ENCODE measurements at places on chromosomes 1 and 21.

- no peak for DNase-seq
Observed at GRCh38 chr1:169367096-169367685, 406 bp downstream of the NME7 start.

DNA sequence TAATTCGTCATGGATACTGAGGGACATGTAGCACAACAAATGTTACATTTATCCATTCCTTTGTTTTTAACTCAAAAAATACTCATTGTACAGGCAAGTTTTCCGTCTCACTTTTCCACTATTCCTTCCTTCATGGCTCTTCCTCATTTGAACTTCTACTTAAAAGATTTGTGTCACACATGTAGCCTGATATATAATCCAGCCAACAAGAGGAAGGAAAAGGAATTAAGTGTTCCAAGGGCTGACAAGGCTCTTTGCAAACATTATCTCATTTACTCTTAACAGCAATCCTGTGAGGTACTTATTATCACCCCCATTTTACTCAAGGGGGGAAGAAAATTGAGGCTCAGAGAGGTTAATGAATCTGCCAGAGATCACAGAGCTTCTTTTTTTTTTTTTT lies 22.9 kb downstream of the CD244 start:
- no peak for DNase-seq

GRCh38 chr1:65581119-65581518 lies 160.7 kb downstream of the LEPR start:
- DNase-seq: no peak

DNA sequence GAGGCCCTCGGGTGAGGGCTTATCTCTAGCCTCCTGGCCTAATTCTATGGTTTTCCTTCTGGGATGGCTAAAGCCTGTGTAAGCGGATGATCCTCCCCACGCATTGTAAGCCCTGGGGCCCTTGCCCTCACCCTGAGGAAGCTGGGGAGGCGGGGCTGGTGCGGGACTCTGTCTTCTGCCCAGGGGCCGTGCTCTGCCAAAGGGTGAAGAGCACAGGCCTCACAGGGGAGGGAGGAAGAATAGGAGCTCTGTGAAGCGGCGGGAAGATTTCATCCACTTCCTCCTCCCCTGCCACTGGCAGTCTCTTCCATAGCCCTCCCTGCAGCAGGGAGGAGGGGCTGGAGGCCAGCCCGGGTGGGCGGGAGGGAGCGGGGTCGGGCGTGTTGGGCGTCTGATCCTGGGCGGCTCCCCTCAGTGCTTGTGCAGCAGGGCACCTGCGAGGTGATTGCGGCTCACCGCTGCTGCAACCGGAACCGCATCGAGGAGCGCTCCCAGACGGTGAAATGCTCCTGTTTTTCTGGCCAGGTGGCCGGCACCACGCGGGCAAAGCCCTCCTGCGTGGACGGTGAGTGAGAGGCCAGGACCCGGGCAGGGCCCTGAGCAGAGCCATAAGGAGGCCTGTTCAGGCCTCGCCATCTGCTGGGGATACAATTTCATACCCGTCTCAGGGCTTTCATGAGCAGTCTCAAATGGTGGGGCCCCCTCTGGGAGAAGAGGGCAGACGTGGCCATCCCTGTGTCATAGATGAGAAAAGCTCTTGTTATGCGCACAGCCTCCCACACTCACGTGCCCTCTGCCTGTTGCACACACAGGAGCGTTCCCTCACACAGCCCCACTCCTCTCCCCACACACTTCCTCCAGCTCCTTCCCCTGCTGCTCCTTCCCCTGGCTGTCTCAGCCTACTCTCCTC lies 7.7 kb upstream of the PPM1J start:
- no peak for DNase-seq

DNA sequence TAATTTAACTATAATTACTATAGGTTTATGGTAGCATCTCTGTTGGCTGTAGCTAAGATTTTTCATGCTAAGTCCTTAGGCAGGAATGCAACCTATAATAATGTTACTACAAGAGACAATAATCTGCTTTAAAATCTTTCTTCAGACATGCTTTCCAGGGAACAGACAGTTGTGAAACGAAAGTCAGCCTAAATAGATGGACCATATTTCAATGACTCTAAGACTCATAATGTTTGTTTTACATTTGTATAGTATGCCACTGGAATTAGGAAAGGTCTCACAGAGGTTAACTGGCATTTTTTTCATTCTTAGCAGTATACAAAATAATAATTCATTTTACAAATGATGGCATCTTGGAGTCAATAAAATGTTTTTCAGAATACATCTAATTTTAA lies 8.1 kb downstream of the RERE start:
- no peak for DNase-seq

- DNase-seq: no peak
Observed at GRCh38 chr1:154957091-154957657, 1.3 kb upstream of the PBXIP1 start.

DNA sequence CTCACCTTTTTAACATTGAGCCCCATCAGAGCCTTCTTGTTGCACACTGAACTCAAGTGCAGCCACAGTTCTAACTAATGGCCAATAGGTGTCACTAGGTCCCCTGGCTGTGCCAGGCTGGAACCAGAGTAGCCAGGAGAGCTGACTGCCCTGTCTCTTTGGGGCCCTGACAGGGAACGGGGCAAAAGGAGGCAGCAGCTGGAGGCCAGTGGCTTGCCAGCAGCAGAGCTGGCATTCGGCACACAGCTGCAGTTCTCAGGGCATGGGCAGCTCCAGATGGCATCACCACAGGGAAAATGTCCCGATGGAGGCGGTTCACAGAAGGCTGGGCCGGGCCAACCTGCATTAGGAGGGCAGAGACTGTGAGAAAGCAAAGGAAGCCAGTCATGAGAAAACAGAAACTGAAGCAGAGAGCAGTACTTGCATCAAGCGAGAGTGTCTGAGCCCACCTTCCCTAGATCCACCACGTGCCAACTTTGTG lies 188.6 kb downstream of the FCRL5 start:
- no peak for DNase-seq

- no peak for DNase-seq
Observed at GRCh38 chr1:53073868-53074311, 11.9 kb downstream of the PODN start.

DNA sequence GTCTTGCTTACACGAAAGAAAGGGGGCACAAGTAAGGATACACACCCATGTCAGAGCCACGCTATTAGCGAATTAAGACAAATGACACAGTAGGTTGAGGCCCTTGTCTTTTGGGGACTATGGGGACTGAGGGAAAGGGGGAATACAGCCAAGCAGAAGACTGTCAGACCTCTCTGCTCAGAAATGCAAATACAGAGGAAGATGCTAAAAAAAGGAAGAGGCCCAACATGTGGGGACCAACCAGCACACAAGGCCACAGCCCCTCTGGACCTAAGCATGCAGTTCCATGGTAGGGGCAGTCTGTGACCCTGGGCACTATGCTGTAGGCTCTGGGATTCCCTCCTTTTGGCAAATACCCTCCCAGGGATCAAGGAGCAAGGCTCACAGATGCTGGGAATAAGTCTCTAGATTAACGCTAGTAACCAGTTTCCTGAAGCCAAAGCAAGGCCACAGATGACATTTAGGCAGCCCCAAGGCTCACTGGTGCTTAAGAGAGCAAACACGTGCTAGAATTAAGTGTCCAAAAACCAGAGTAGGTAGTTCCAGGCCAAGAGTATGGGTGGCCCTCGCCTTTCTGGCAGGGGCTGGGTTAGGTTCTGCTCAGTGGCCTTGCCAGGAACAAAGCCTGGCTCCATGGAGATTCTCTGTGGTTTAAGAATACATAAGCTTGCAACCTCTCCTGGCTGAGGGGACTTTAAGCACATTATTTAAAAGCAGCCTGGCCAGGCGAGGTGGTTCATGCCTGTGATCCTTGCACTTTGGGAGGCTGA lies 38.2 kb downstream of the RABIF start:
- no peak for DNase-seq

GRCh38 chr1:218584418-218585155 lies 239.5 kb downstream of the TGFB2 start:
- no peak for DNase-seq

DNA sequence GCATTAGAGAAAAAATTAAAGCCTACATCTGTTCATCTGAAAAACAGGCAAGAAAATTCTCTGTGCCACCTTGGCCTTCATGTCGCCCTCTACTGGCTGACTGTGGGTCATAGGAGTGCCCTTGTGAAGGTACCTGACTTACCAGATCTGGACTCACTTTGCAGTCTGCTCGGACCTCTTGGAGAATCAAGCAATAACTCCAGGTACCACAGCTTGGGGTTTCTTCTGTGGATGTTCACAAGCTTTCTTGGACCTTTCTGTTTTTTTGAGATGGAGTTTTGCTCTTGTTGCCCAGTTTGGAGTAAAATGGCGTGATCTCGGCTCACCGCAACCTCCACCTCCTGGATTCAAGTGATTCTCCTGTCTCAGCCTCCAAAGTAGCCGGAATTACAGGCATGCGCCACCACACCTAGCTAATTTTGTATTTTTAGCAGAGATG lies 2.4 kb upstream of the PRAMEF18 start:
- DNase-seq: no peak

DNA sequence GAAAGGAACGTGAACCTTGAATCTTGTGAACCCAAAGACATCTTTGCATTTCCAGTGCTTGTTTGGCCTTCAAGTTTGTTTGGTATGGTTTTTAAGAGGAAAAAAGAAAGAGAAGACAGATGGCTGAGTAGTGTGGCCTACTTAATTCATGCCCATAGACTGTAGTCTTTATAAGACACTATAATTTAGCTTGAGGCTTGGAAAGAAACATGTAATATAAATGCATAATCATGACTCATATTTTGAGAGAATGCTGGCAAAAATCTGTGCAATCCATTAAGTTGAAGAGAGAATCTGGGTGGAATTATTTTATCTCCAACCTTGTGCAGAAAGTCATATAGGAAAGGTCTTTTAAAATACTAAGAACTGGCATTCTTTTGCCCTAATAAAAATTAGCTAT lies 179.3 kb downstream of the SIPA1L2 start:
- no peak for DNase-seq

GRCh38 chr1:199177241-199177640 lies 538.4 kb downstream of the PTPRC start:
- DNase-seq: no peak

DNA sequence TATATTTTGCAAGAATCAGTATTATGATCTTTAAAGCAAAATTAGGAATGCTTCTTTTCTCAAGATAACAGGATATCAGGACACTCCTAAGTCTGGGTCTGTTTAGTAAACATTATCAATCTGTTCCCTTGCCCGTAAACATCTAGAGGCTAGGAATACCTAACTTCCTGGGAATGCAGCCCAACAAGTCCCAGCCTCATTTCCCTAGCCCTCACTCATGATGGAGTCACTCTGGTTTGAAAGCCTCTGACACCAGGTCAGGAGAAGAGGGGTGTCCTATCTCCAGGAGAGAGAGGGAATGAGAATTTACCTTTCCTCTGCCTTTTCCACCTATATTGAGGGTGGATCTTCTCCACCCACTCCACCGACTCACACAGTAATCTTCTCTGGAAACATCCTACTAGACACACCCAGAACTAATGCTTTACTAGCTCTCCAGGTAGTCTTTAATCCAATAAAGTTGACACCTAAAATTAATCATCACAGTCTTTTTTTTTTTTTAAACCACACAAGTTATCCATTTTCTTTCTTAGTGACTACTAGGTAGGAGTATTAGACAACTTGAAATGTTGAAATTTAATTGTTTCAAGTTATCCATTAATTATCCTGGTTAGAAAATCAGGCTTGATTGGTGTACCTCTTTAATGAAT lies 659.3 kb downstream of the USP25 start:
- no peak for DNase-seq

GRCh38 chr1:38093569-38094520 lies 47.3 kb upstream of the POU3F1 start:
- no peak for DNase-seq

GRCh38 chr1:56634981-56635380 lies 10.1 kb upstream of the PRKAA2 start:
- no peak for DNase-seq

DNA sequence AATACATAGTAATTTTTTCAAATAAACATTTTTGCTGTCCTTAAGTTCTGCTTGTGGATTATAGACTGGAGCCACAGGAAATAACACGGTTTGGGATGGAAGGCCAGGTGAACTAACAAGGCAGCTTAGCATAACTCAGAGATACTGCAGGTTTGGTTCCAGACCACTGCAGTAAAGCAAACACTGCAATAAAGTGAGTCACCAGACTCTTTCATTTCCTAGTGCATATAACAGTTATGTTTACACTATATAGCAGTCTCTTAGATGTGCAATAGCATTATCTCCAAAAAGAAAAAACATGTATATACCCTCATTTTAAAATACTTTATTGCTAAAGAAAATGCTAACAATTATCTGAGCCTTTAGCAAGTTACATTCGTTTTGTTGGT lies 22.0 kb downstream of the LRRC42 start:
- DNase-seq: no peak

DNA sequence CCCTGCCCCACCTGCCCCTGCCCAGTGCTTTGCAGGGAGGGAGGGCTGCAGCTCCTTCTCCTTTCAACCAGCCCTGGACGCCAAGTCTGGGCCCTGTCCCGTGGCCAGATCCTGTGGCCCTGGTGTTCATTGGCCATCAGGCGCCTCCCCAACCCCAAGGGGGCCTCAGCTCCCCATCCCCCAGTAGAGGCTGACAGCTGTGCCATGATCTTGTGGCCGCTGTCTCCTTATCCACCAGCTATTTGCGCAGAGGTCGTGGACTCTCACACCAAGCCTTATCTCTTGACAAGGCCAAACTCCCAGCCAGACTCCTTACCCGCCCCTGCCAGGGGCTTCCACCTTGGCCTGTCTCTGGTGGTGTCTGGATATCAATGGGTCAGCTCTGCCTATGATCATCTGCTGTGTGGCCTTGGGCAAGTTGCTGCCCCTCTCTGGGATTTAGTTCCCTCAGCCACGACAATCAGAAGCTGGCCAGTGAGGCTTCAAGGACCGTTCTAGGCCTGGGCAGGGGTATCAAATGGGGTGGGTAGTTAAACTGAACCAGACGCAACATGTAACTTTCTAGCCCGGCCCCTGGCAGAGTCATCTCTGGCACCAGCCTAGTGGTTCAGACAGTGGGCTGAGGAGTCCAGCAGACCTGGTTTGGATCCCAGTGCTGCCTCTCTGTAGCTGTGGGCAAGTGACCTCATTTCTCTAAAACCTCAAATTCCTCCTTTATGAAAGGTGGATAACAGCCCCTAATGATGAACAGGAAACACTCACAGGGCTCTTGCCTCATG lies 3.3 kb upstream of the COL8A2 start:
- DNase-seq: no peak

GRCh38 chr21:22277341-22277740 lies 1279.1 kb downstream of the NCAM2 start:
- DNase-seq: no peak

- no peak for DNase-seq
Observed at GRCh38 chr1:151537112-151537511, 3.0 kb upstream of the TUFT1 start.

- DNase-seq: no peak
Observed at GRCh38 chr1:153305682-153306081, 7.1 kb downstream of the PGLYRP3 start.

GRCh38 chr1:224504297-224505041 lies 69.9 kb upstream of the WDR26 start:
- no peak for DNase-seq
